ENCODE measurements at places on chromosomes 1 and 21. TPM values are rescaled to one million over a fixed set of nuclear protein-coding genes. Genes with fewer than 3 reads are reported as not detected.

Gene ENTREP3
- 26.5 TPM for total RNA-seq

Gene CHI3L2
- total RNA-seq = not detected

Gene MROH9
- total RNA-seq = not detected

Gene CRP
- not detected for total RNA-seq

Gene DMBX1
- total RNA-seq = not detected

Gene SLC22A15
- total RNA-seq = 0.10 TPM

Gene RGS18
- not detected for total RNA-seq

Gene CFHR4
- total RNA-seq = not detected

Gene MRPL24
- total RNA-seq = 79.0 TPM
